ENCODE measurements at places on chromosomes 12 and 14.

- no peak overlapping the region for H3K4me3 ChIP-seq
- no peaks in the 10 kb centered on the region for H3K27me3 ChIP-seq
- H3K4me1 ChIP-seq: peaks cover 2% of the 10 kb centered on the region
These were observed 58.9 kb downstream of the NCOR2 start for GRCh38 chr12:124508381-124509079.

- peaks cover 8% of the 10 kb centered on the region for H3K4me1 ChIP-seq
- no peak for DNase-seq
- no peak overlapping the region for H3K4me3 ChIP-seq
- H3K27ac ChIP-seq: no peak overlapping the region
- H3K36me3 ChIP-seq: no peaks in the 10 kb centered on the region
These were observed 525.4 kb downstream of the TMEM121 start for GRCh38 chr14:106051796-106052195.

GRCh38 chr14:71094722-71095121, 187.5 kb downstream of the PCNX1 start:
- peaks cover 9% of the 10 kb centered on the region for H3K4me1 ChIP-seq
- H3K4me3 ChIP-seq: no peak overlapping the region
- DNase-seq: no peak
- H3K27ac ChIP-seq: no peak overlapping the region
- H3K36me3 ChIP-seq: peaks cover 80% of the 10 kb centered on the region
- no peaks in the 10 kb centered on the region for H3K27me3 ChIP-seq

- H3K36me3 ChIP-seq: peaks cover 44% of the 10 kb centered on the region
- no peaks in the 10 kb centered on the region for H3K27me3 ChIP-seq
- DNase-seq: no peak
These were observed 1.5 kb downstream of the CHURC1 start for GRCh38 chr14:64915797-64916196.
